ENCODE measurements at places on chromosomes 3 and 15. TPM values are rescaled to one million over a fixed set of nuclear protein-coding genes. Genes with fewer than 3 reads are reported as not detected.

DNA sequence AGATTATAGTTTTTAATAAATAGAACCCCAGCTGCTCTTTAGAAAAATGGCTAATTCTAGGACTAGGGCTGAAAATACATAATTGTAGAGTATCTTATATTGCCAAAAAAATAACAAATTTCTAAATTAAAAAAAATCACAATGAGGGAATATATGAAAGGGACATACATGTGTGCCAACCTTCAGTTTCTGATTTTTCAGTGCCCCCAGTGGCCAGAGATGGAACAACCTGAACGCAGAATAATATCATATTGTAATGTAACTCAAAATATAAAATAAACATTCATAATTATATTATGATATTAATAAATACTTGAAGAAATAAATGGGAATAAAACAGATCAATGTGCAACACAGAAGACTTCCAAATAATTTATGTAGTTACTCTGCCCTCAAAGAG is 460.5 kb downstream of the ZNF385D start:
- H3K27ac ChIP-seq, result no peak overlapping the region
- no peak for DNase-seq
- no peaks in the 10 kb centered on the region for H3K27me3 ChIP-seq
- H3K36me3 ChIP-seq, result no peaks in the 10 kb centered on the region
- no peak overlapping the region for H3K4me3 ChIP-seq
- H3K4me1 ChIP-seq, result no peaks in the 10 kb centered on the region

DNA sequence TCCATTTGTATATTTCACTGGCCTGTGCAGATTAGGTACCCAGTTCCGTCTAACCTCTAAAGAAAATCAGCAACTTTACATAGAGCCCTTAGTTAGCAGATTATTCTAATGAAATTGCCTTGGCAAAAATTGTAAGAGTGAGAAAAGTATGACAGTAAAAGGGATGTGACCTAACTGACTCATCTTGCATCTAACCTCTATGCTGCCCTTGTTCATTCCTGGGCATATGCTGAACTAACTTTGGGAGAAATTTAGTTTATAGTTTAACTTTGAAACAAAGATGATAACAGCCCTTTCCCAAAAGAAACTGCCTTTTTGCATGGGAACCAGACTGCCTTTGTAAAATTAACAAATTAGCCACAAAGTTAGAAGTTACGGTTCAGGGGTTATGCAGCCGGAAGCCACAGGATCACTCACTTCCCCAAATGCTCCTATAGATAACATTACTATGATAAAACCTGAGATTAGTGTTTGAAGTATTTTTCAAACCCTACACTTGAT is 839.8 kb upstream of the ALCAM start:
- H3K36me3 ChIP-seq, result no peaks in the 10 kb centered on the region
- H3K27ac ChIP-seq, result no peak overlapping the region
- H3K27me3 ChIP-seq, result peaks cover 3% of the 10 kb centered on the region
- H3K4me1 ChIP-seq, result no peaks in the 10 kb centered on the region

The ATP13A5 gene
- total RNA-seq, result not detected

DNA sequence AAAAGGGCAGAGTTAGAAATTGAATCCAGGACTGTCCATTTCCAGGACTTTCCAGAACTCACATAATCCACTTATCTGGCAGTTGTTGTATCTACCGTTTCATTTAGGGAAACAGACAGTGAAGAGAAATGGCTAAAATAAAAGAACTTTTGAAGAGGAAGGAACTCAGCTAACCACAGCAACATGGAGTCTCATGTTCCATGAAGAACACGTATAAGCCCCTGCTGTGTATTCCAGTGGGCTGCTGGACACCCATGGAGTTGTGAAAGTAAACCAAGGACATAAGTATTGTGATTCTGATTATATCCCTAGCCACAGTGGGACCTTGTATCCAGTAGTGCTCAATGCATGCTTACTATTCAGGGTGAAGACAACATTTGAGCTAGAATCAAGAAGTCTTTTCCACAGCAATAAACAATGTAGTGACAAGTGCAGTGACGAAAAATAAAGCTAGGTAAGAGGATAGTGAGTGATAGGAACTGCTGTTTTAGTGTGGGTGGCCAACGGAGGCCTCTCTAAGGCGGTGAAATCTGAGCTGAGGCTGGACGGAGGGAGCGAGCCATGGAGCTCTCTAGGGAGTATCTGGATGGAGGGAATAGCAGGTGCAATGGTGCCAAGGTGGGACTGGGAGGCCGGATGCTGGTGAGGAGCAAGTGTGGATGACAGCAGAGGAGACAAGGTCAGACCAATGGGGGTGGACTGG is 26.8 kb upstream of the TRH start:
- H3K36me3 ChIP-seq, result no peaks in the 10 kb centered on the region
- no peak overlapping the region for H3K4me3 ChIP-seq
- no peak overlapping the region for H3K27ac ChIP-seq
- H3K4me1 ChIP-seq, result no peaks in the 10 kb centered on the region
- DNase-seq, result no peak

The SELENOS gene
- 29.4 TPM for total RNA-seq

DNA sequence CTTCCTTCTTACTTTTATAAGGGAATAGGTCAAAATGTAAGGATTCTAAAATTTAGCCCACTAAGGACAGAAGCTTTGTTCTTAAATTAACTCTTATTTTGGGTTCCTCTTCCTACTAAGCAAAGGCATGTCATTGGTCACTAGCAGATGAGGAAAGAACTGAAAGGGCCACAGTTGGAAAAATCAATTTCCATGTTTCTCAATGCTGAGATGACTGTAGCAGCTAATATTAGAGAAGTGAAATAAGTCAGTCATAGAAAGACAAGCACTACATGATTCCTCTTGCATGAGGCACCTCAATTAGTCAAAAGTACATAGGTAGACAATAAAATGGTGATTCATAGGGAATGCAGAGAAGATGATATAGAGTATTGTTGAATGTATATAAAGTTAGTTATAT is 353.7 kb downstream of the RSL24D1 start:
- H3K27ac ChIP-seq, result no peak overlapping the region
- no peaks in the 10 kb centered on the region for H3K36me3 ChIP-seq
- H3K27me3 ChIP-seq, result peaks cover 6% of the 10 kb centered on the region
- no peak overlapping the region for H3K4me3 ChIP-seq
- DNase-seq, result no peak
- H3K4me1 ChIP-seq, result no peaks in the 10 kb centered on the region

DNA sequence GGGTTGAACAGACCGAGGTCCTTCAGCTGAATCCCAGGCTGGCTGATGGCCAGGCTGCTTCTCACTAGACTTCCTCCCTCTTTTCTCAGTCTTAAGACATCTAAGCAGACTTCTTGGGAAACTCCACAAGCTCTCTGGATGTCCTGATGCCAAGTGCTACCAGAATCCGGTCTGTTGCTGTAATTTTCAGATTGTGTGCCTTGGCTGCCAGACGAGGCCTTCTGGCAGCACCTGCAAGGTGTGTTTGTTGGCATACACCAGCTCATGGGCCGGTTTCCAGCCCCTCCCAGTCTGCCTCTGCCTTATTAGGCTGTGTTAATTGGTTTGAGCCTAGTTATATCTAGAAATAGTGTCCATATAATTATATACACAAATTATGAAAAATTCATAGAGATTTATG is 120.6 kb downstream of the TNIK start:
- H3K27ac ChIP-seq, result no peak overlapping the region
- H3K27me3 ChIP-seq, result no peaks in the 10 kb centered on the region
- H3K4me1 ChIP-seq, result peaks cover 12% of the 10 kb centered on the region

The PLCL2 gene
- total RNA-seq, result 19.6 TPM

The GOLGA8T gene
- 0.21 TPM for total RNA-seq

- H3K4me1 ChIP-seq, result peaks cover 20% of the 10 kb centered on the region
- H3K36me3 ChIP-seq, result peaks cover 35% of the 10 kb centered on the region
- no peaks in the 10 kb centered on the region for H3K27me3 ChIP-seq
- no peak overlapping the region for H3K4me3 ChIP-seq
Observed at GRCh38 chr15:70072479-70072878, 25.2 kb downstream of the TLE3 start.

DNA sequence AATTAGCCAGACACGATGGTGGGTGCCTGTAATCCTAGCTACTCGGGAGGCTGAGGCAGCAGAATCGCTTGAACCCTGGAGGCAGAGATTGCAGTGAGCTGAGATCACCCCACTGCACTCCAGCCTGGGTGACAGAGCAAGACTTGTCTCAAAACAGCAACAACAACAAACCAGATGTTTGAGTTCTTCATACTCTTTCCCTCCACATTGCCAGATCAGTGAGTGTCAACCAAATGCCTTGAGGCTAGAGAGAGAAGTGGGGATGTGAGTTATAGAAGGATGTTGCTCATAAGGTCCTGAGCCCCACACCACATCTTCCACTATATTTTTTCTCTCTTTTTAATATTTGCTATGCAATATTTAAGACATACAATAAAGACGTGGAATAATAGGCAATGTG is 19.8 kb downstream of the MAPKBP1 start:
- DNase-seq, result no peak
- no peaks in the 10 kb centered on the region for H3K36me3 ChIP-seq
- no peak overlapping the region for H3K4me3 ChIP-seq
- H3K27ac ChIP-seq, result no peak overlapping the region

DNA sequence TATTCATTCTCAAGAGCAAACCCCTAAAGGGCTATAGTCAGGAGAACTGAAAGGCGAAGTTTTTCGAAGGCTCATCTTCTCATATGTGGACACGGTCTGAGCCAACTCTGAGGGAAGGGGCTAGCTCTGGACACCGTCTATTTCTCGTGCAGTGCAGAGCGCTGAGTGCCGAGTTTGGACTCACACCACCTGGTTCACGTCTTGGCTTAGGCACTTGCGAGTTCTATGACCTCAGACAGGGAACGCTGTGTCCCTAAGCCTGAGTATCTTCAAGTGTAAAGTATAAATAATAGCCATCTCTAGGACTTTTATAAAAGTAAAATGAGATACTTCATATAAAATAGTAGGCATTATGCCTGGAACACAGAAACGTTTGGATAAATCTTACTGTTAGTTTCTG is 223.7 kb downstream of the FMN1 start:
- peaks cover 8% of the 10 kb centered on the region for H3K27me3 ChIP-seq
- no peaks in the 10 kb centered on the region for H3K4me1 ChIP-seq
- no peak for DNase-seq
- H3K4me3 ChIP-seq, result no peak overlapping the region
- no peak overlapping the region for H3K27ac ChIP-seq

GRCh38 chr3:99761415-99762165 is 56.1 kb upstream of the CMSS1 start:
- H3K36me3 ChIP-seq, result no peaks in the 10 kb centered on the region
- H3K27me3 ChIP-seq, result peaks cover 11% of the 10 kb centered on the region
- no peak overlapping the region for H3K4me3 ChIP-seq
- no peak overlapping the region for H3K27ac ChIP-seq
- H3K4me1 ChIP-seq, result no peaks in the 10 kb centered on the region

GRCh38 chr3:130992344-130992743 is 34.3 kb downstream of the ASTE1 start:
- no peak overlapping the region for H3K4me3 ChIP-seq
- peaks cover 3% of the 10 kb centered on the region for H3K4me1 ChIP-seq
- H3K27ac ChIP-seq, result no peak overlapping the region
- DNase-seq, result no peak

The FMN1 gene
- 0.31 TPM for total RNA-seq

GRCh38 chr3:119690043-119690656 is 12.7 kb upstream of the CFAP91 start:
- peaks cover 12% of the 10 kb centered on the region for H3K27me3 ChIP-seq
- no peaks in the 10 kb centered on the region for H3K36me3 ChIP-seq
- H3K27ac ChIP-seq, result no peak overlapping the region
- DNase-seq, result no peak
- H3K4me1 ChIP-seq, result no peaks in the 10 kb centered on the region

The UBE2Q2 gene
- 18.8 TPM for total RNA-seq

DNA sequence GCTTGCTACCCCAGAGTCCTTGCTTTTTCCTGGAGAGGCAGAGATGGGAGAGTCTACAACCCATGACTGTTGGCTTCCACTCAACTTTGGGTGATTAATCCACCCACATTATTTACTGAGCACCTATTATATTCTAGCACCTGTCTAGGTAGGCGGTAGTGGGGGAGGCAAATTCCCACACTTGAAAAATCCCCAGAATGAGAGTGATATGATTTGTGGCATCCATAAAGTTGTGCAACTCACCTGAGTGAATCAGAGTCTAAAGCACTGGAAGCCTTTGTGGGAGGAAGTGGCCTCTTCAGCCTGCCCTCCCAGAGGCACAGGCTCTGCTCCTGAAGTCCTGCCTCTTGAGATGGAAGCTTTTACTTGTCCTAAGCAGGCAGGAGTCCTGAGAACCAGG is 40.4 kb upstream of the CTNNB1 start:
- peaks cover 14% of the 10 kb centered on the region for H3K4me1 ChIP-seq
- no peak for DNase-seq
- H3K4me3 ChIP-seq, result no peak overlapping the region
